Kidney (tissue), 22 donors: ENCODE measurements at places on chromosomes 13 and 19.

- H3K4me1 ChIP-seq = no peaks in the 10 kb centered on the region
- no peak overlapping the region for H3K27ac ChIP-seq
- H3K4me3 ChIP-seq = no peak overlapping the region
- H3K27me3 ChIP-seq = peaks cover 23% of the 10 kb centered on the region
- DNase-seq = no peak
These were observed 149.0 kb upstream of the ZNF536 start for GRCh38 chr19:30222992-30223865.

GRCh38 chr13:110924639-110924934 is 9.7 kb upstream of the ANKRD10 start:
- no peak overlapping the region for H3K27ac ChIP-seq
- no peak overlapping the region for H3K4me3 ChIP-seq
- no peaks in the 10 kb centered on the region for H3K4me1 ChIP-seq
- no peak for DNase-seq
- H3K27me3 ChIP-seq = no peaks in the 10 kb centered on the region

DNA sequence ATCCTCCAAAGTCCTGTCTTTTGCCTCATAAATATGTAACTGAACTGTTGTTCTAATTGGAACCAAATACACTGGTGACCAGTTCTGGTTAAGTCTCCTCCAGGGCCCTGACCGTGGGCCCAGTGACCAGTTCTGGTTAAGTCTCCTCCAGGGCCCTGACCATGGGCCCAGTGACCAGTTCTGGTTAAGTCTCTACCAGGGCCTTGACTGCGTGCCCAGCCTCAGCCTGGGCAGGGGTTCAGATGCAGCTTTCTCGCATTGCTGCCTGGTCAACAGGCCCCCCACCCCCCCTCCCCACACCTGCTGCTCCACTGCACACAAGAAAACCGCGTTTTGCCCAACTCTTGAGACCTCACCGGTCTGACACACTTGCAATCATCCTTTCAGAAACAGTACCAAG is 3.8 kb upstream of the GRTP1 start:
- H3K4me3 ChIP-seq = no peak overlapping the region
- no peaks in the 10 kb centered on the region for H3K36me3 ChIP-seq
- no peak overlapping the region for H3K27ac ChIP-seq
- H3K27me3 ChIP-seq = no peaks in the 10 kb centered on the region

- H3K4me1 ChIP-seq = peaks cover 8% of the 10 kb centered on the region
- DNase-seq = no peak
These were observed 1.7 kb upstream of the ANKRD10 start for GRCh38 chr13:110916301-110917142.

DNA sequence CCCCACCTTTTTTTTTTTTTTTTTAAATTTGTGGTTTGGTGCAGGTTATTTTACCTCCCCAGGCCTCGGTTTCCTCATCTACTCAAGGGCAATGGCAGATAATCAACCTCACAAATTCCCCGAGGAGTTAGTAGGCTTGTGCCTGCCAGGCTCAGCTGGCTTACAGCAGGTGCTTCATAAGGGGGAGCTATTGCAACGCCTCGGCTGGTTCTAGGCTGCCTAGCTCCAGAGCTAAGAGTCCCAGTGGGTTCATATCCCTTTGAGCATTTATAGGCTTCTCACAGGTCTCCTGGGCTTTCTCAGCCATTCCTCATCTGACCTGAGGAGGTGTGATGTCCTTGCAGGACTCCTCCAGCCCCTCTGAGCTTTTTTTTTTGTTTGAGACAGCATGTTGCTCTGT is 10.6 kb downstream of the BCKDHA start:
- H3K36me3 ChIP-seq = peaks cover 10% of the 10 kb centered on the region
- H3K4me1 ChIP-seq = no peaks in the 10 kb centered on the region
- H3K4me3 ChIP-seq = no peak overlapping the region
- no peak overlapping the region for H3K27ac ChIP-seq
- H3K27me3 ChIP-seq = no peaks in the 10 kb centered on the region
- DNase-seq = no peak

GRCh38 chr19:35519291-35519690 is 5.8 kb upstream of the DMKN start:
- no peaks in the 10 kb centered on the region for H3K4me1 ChIP-seq
- no peak for DNase-seq
- H3K36me3 ChIP-seq = no peaks in the 10 kb centered on the region
- no peaks in the 10 kb centered on the region for H3K27me3 ChIP-seq

DNA sequence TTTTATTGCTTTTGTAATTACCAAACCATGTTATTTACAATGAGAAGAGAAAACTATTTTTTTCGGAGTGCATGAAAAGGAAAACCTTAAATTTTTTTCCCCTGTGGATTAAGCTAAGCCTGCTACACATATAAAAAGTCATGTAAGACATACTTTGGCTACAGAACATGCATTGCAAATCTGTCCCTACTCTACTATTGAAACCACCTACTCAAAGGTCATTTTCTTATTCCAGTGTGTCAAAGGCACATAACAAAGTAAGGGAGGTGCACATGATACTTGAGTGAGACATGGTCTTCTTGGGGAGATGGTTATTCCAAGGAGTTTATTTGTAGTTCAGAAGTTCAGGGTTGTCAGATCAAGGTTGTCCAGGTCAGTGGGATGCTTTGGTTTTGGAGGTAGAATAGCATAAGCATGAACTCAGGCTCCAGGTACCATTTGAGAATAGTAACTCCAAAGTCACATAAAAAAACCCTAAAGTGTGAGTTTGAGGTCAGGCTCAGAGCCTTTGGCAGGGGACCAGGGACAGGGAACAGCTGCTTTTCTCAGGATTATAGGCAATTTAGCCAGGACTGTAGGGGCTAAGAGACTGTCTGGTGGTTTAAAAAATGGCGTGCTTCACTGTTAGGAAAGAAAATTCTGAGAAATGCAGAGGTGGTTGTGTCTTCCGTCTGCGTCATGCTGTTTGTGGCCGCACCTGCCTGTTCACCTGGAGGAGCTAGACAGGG is 15.4 kb downstream of the FARP1 start:
- no peaks in the 10 kb centered on the region for H3K36me3 ChIP-seq
- no peaks in the 10 kb centered on the region for H3K27me3 ChIP-seq
- H3K27ac ChIP-seq = no peak overlapping the region
- H3K4me1 ChIP-seq = no peaks in the 10 kb centered on the region
- peak; percentile 72 for DNase-seq

DNA sequence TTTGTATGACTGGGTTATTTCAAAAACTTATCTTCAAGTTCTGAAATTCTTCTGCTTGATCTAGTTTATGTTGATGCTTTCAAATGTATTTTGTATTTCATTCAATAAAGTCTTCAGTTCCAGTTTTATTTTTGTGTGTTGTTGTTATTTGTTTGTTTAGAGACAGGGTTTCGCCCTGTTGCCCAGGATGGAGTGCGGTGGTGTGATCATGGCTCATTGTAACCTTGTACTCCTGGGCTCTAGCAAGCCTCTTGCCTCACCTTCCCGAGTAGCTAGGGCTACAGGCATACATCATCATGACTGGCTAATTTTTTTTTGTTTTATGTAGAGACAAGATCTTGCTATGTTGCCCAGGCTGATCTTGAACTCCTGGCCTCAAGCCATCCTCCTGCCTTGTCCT is 40.3 kb upstream of the ARHGEF7 start:
- DNase-seq = no peak
- no peak overlapping the region for H3K4me3 ChIP-seq
- no peaks in the 10 kb centered on the region for H3K4me1 ChIP-seq
- H3K27me3 ChIP-seq = no peaks in the 10 kb centered on the region
- no peaks in the 10 kb centered on the region for H3K36me3 ChIP-seq

- H3K4me1 ChIP-seq = peaks cover 36% of the 10 kb centered on the region
- H3K4me3 ChIP-seq = peak overlapping the region; percentile 82
- no peaks in the 10 kb centered on the region for H3K27me3 ChIP-seq
- no peaks in the 10 kb centered on the region for H3K36me3 ChIP-seq
These were observed 365 bp downstream of the PPP6R1 start for GRCh38 chr19:55258476-55258827.

GRCh38 chr19:13492128-13492527 is 14.2 kb downstream of the CACNA1A start:
- no peak overlapping the region for H3K4me3 ChIP-seq
- no peaks in the 10 kb centered on the region for H3K4me1 ChIP-seq
- H3K36me3 ChIP-seq = no peaks in the 10 kb centered on the region
- no peak overlapping the region for H3K27ac ChIP-seq

GRCh38 chr13:113777311-113778260 is 18.6 kb downstream of the TMEM255B start:
- no peak for DNase-seq
- H3K4me1 ChIP-seq = peaks cover 9% of the 10 kb centered on the region
- no peak overlapping the region for H3K4me3 ChIP-seq
- no peak overlapping the region for H3K27ac ChIP-seq
- H3K36me3 ChIP-seq = no peaks in the 10 kb centered on the region

GRCh38 chr13:30846311-30846710 is 59.8 kb upstream of the MEDAG start:
- no peak overlapping the region for H3K4me3 ChIP-seq
- no peak overlapping the region for H3K27ac ChIP-seq
- peaks cover 2% of the 10 kb centered on the region for H3K4me1 ChIP-seq
- DNase-seq = no peak
